ENCODE measurements at places on chromosomes 1 and 21.

DNA sequence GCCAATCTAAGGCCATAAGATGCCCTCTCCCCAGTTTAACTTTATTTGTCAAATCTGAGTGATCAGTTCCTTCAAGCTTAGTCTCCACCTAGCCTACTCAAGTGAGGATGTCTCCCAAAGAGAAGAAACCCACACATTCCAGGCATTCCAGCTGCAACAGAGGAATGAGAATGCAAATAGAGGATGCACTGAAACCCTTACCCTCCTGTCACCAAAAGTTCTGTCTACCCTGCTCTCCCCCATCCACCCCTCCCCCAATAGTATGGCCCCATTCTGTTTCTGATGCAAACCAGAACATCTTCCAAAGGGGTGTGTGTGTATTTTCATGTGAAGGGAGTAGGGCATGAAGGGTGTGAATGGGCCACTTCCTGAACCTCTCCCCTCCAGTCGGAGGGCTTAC lies 3.0 kb downstream of the DUSP23 start:
- DNase-seq = no peak

DNA sequence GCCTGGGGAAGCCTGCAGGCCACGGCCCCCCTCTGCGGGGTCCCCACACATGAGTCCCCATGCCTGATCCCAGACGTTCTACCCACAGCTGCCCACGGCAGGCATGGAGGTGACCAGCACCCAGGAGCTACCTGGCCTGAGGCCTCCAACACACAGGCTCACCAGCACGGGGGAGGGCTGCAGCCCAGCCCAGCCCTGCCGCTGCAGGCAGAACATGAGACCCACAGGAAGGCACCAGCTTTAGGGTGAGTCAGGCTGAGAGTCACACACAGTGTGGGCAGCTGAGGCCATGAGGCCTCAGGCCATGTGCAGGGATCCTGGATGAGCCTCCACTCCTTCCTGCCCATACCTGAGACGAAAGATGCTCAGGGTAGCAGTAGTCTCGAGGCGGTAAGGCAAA lies 121.1 kb downstream of the PSMG1 start:
- DNase-seq = no peak

DNA sequence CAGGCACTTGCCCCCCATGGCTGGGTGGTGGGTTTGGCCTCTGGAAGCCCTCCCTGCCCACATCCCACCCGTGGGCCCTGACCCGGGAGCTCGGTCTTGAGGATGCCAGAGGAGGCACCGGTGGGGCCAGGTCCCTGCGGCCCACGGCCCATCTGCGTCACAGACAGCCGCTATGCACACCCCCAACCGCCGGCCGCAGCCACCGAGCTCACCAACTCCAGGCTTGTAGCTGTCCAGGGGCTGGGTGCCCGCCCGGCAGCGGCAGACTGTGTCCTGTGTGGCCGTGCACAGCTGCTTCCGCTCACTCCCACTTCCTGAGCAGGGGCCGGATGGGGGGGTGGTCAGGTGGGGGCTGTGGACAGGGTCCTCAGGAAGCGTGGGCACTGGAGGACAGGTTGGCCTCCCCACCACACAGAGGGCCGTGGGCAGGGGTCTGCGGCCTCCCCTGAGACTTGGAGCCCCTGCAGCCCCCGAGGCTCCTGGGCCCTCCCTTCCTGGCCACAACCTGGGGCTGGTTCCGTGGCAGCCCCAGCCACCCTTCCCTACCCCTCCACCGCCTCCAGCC lies 1.1 kb downstream of the TNFRSF4 start:
- DNase-seq = no peak

GRCh38 chr1:40630488-40631223 lies 34.8 kb downstream of the RIMS3 start:
- DNase-seq = no peak

DNA sequence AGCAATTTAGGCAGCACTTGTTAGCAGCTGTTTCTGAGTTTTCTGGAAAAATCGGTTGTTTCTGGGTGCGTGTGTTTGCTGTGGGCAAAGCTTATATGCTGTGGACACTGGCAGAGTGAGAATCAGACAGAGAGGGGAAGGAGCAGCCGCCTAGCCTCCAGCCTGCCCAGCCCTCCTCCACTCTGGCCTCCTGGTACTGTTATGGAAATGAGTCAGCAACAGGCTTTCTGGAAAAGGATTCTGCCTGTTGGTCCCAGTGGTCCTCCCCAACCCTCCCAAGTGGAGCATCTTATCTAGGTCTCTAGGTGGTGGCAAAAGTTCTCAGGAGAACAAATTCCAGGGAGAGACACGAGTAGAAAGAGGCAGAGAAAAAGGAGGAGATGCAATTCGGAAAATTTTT lies 42.2 kb upstream of the GOLT1A start:
- DNase-seq = no peak

DNA sequence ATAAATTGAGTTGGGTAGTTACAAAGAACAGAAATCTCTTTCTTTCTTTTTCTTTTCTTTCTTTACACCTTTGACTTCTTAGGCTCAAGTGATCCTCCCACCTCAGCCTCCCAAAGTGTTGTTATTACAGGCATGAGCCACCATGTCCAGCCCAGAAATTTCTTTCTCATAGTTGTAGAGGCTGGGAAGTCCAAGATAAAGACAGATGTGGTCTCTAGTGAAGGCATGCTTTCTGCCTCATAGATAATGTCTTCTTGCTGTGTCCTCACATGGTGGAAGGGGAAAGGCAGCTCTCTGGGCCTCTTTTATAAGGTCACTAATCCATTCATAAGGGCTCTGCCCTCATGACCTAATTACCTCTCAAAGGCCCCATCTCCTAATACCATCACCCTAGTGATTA lies 64.0 kb upstream of the DNAJC6 start:
- DNase-seq = no peak

GRCh38 chr1:29186707-29187106 lies 5.0 kb upstream of the SRSF4 start:
- no peak for DNase-seq

DNA sequence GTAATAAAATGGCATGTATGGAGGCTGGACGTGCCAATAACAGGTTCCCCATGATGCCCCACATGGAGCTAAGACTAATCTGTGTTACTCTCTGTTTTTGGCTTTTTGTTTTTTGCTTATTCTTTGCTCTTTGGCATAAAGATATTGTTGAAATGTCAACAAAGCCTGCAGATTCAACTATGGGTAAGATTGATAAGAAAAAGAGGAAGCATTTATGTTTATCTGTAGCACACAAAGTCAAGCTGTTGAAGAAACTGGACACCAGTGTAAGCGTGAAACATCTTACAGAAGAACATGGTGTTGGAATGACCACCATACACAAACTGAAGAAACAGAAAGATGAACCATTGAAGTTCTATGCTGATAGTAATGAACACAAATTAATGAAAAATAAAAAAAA lies 402.7 kb downstream of the LTN1 start:
- no peak for DNase-seq

- DNase-seq = no peak
Observed at GRCh38 chr1:203663294-203663693, 36.7 kb downstream of the ATP2B4 start.

- DNase-seq = no peak
Observed at GRCh38 chr21:44579056-44579832, 1.2 kb downstream of the KRTAP10-5 start.

DNA sequence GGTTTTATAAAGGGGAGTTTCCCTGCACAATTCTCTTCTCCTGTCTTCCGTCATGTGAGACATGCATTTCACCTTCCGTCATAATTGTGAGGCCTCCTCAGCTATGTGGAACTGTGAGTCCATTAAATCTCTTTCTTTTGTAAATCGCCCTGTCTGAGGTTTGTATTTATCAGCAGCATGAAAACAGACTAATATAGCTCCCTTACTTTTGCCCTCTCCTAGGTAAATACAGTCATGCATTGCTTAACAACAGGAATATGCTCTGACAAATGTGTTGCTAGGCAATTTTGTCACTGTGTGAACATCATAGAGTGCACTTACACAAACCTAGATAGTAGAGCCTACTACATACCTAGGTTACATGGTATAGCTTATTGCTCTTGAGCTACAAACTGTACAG lies 616.8 kb downstream of the RWDD3 start:
- DNase-seq = no peak

DNA sequence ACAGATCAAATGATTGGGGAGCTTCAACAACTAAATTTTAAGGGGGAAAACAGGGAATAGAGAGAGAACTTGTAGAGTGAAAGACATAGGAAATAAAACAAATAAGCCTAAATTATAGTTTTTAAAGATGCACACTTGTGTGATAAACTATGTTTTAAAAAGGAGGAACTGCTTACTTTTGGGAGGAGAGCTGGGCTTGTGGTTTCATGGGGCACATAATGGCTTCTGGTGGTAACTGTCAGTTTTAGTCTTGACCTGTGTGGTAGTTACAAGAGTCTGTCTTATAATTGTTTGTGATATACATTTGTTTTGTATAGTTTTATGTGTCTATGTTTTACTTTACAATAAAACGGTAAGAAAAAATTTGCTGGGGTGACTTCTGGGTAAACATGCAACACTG lies 165.3 kb downstream of the COL24A1 start:
- no peak for DNase-seq

Measured in LNCaP clone FGC (cell line).